ENCODE measurements at places on chromosomes 6 and 20.

- DNase-seq = no peak
Observed at GRCh38 chr6:116876635-116877611, at the start of gene RFX6. Gene RFX6, plus strand, starts transcription at chr6:116877242. Its CDS starts 34 bp downstream, at chr6:116877276.

DNA sequence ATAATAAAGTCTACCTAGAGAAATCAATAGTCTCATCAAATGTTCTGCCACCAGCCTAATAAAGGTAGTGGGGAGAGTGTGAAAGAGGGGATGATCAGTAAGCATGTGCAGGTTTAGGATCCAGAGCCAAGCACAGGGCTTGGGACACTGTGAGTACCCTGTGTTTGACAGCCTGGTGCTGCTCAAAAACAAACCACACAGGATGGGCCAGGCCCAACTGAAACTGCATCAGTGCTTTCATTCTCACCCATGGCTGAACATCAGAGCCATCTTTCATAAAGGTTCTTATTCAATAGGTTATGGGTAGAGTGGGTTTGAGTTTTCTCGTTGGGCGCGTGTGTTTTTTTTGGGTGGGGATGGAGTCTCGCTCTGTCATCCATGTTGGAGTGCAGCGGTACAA lies 87.3 kb upstream of the NHSL1 start:
- no peak for DNase-seq

DNA sequence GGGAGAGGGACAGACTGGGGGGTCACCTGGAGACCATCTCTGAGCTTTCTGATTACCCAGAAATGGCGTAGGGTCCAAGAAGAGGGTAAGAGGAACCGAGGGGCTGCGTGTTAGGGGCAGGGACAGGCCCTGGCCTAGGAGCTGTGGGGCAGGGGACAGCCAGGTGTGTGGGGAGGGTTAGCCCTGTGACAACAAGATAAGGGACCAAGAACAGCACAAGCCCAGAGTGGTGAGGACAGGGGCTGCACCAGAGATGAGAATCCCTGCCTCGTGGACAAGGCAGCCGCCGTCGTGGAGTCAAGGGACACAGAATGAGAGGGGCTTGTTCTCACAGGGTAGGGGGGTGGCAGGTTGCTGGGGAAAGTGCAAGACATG lies 449 bp upstream of the AVP start:
- DNase-seq = no peak

DNA sequence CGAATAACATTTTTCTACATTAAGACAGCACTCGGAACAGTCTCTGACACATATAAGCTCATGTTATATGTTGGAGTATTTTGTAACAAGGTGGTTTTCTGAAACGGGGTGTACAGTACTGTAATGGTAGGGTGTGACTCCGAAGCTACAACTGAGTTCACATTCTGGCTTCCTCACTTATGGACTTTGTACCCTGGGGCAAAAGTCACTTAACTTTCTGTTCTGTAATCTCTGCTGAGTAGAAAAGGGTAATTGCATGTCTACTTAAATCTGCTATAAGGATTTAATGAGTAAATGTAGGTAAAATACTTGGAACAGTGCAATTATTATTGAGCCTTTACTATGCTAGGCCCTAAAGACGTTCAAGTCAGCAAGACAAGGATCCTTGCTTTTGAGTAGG lies 4.7 kb upstream of the LTV1 start:
- no peak for DNase-seq

All from ovary (tissue), 10 donors.